ENCODE measurements at places on chromosomes 5 and 9. TPM values are rescaled to one million over a fixed set of nuclear protein-coding genes. Genes with fewer than 3 reads are reported as not detected.
A peak's percentile ranks its signal among the peaks of the same experiment; 100 is the strongest.

DNA sequence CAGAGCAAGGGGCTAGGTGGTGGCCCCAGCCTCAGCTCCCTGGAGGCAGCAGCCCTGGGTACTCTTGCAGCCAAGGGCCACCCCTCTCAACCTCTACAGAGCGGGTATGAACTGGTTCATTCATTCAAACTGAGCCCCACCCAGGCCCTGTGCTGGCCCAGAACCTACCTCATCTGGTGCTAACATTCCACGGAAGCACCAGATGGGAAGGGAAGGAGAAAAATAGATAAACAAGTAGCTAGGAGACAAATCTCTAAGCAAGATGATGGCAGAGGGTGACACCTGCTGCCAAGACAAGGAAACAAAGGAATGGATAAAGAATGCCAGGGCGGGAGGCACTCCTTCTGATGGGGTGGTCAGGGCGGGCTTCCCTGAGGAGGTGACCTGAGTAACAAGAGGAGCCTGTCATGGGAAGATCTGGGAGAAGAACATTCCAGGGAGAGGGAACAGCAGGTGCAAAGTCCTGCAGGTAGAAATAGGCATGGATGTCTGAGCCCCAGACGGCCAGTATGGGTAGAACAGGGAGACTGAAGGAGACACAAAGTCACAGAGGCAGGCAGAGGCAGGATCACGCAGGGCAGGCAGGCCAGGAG lies 6.1 kb downstream of the ST6GALNAC4 start:
- DNase-seq, result peak; percentile 67

GRCh38 chr5:179599566-179599965 lies 23.9 kb downstream of the HNRNPH1 start:
- no peak for DNase-seq

GRCh38 chr9:26937816-26938371 lies 9.1 kb downstream of the PLAA start:
- no peak for DNase-seq

DNA sequence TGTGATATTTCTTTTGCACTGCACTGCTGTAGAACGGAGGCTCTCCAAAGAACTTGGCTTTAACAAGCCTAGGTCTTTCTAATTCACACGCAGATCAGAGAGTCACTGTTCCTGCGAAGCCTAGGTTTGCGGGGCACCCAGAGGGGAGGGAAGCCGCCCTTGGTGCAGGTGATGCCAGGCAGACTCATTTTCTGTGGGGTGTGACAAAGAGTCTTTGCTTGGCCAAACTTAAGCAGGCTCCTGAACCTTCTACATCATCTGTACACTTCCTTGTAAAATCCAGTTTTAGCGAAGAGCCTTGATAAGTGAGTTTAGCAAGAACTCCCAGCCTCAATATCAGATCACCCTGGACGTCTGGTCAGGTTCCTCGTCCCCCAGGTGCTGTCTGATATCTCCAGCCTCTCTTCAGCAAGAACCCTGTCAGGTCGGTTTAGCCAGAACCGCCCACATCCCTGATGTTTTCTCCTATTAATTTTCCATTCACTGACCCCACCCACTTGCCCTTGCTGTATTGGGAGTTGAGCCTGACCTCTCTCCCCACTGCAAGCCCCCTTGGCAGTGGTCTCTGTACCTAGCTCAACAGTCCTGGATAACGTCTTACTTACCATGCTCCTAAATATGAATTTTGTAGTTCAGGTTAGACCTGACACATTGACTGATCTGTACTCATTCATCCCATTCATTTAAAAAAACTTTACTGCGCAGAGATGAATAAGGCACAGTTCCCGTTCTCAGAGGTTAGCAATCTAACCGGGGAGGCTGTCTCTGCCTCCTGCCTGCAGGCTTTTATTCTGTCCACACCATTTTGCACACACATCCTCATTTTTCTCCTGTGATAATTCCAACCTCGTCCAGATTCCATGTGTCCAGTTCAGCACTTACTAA lies 880 bp upstream of the UBAC1 start:
- DNase-seq, result no peak

- peak; percentile 97 for DNase-seq
Measured at GRCh38 chr5:134124289-134125038, 10.0 kb downstream of the TCF7 start.

- peak; percentile 47 for DNase-seq
Measured at GRCh38 chr5:55344392-55344992, 36.7 kb downstream of the MTREX start.

GRCh38 chr9:107397076-107398044 lies 92.2 kb downstream of the KLF4 start:
- peak; percentile 60 for DNase-seq

DNA sequence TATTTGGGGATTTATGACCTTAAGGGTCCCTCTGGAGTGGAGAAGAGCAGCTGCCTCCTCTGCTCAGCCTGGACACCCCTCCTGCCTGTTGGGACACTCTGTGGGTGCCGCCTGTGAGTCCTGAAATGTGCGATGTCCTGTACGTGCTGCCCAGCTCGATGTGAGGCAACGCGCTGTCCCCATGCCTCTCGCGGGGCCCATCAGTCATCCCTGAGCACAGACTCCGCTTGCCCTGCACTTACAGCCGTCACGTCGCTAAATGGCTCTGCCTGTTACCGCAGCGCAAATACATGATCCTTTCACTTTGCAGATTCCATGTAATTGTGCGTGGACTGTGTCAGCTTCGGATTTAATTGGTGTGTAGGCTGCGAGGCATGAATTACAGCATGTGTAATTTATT lies 27.1 kb downstream of the IRX4 start:
- no peak for DNase-seq

DNA sequence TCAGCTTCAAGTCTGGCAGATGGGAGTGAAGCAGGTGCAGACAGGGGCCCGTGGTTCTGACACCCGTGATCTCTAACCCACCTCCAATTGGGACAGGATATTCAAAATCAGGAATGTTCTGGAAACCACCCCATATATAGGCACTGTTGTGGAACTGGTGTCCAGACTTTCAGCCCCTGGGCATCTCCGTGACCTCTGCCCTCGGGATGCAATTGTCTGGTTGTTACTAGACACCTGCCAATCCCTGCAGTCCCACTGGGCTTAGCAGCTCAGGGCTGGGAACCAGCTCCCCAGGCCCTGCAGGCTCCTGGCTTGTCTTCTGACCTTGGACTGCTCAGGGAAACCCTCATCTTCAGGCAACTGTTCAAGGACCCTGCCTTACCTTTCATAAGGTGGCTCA lies 38.8 kb downstream of the NTNG2 start:
- no peak for DNase-seq

GRCh38 chr9:131809941-131810344 lies 70.1 kb upstream of the RAPGEF1 start:
- DNase-seq, result peak; percentile 57

DNA sequence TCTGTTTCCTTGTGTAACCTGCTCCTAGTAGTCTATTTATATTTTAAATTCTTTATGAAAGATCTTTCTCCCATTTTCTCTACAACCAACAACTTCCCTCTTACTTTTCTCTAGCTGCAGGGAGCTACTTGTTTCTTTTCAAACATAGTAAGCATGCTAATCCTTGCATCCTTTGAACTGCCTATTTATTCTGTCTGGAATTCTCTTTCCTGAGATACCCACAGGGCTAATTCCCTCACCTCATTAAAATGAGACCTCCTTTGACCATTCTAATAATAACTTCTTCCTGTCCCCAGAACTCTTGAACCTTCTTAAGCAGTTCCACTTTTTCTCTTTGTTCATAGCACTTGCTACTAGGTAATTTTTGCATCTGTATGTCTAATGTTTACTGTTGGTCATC lies 620.6 kb upstream of the CDH18 start:
- no peak for DNase-seq

- DNase-seq, result peak; percentile 51
Measured at GRCh38 chr5:168311061-168311566, 19.7 kb downstream of the WWC1 start.

DNA sequence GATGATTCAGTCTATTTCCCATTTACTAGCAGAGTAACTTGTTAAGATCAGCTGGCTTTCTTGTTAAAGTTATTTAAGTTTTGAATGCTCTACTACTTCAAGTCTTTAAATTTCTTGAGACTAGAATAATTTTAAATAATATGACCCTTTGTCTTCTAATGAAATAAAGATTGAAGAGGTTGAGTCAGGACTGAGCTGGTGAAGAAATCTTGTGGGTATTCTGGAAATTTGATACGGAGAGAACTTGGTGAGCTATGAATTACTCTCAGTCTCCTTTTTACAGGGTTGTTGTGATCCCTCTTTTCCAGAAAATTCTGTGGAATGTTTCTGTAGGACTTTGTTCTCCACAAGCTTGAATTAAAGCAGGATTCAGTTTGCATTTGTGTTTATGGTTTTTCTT lies 29.3 kb downstream of the RNF20 start:
- DNase-seq, result no peak

PCDHB8 gene
- total RNA-seq, result 3.8 TPM

- DNase-seq, result no peak
Measured at GRCh38 chr5:122311497-122311960, 508 bp upstream of the SNCAIP start.

DNA sequence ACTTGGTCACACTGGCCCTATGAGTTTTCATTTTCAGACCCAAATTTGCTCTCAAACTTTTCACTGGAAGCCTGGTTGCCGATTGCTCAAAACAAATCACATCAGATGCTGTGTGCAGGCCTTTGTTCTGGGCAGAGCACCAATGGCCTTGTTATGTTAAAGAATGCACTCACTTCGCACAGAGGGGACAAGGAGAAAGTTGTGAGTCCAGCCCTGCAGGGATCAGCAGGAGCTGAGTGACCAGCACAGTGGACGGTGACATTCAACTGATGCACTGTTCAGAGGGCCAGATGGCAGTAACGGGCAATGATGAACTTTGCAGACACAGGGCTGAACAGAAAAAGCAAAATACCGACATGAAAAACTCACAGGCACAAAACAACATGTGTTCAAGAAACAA lies 86.1 kb downstream of the BARX1 start:
- no peak for DNase-seq

- DNase-seq, result no peak
Measured at GRCh38 chr5:132788508-132788907, 11.5 kb upstream of the SEPTIN8 start.

CCDC192 gene
- not detected for total RNA-seq

Data from M059J (cell line).